Stimulated activated CD4-positive, alpha-beta T cell treated with anti-CD3 and anti-CD28 coated beads, Interleukin-1b, Interleukin-23, amount 100 ng/mL, for 1 hour (primary cell): ENCODE measurements at places on chromosomes 5 and 9.

DNA sequence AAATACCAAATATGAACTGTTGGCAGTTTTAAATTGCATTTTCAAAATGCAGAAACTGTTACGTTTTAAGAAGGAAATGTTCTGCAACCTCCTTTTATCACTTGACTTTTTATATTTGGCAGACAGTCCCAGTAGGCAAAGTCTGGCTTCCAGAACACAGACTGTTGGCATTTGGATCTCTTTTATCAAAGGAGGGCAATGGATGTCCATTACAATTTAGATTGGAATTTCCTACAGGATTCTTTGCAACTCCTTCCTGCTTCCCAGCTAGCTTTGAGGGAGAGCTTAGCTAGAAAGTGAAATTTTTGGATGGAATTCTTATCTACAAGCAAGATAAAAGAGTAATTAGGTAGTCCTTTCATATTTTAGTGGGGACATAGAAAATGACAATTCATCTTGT lies 142.6 kb downstream of the SLF1 start:
- DNase-seq = no peak

GRCh38 chr9:109579191-109579948 lies 81.3 kb upstream of the PTPN3 start:
- no peak for DNase-seq

DNA sequence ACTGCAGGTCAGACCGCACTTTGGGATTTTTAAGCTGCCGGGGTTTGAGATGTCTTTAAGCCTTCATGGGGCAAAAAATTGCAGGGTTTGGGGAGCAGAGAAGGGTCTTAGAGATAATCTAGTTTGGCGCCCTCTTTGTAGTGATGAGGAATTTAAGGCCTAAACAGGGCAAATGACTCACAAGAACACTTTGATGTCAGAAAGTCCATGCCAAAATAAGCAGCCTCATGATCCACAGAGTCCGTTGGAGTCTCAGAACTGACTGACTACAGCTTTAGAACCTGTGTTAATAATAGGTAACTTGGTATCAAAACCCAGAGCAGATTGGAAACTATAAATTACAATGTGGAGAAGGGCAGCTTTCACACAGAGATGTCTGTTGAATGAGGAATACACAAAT lies 35.9 kb upstream of the PTGS1 start:
- DNase-seq = no peak

GRCh38 chr9:131736431-131736830 lies 3.4 kb downstream of the RAPGEF1 start:
- DNase-seq = no peak

DNA sequence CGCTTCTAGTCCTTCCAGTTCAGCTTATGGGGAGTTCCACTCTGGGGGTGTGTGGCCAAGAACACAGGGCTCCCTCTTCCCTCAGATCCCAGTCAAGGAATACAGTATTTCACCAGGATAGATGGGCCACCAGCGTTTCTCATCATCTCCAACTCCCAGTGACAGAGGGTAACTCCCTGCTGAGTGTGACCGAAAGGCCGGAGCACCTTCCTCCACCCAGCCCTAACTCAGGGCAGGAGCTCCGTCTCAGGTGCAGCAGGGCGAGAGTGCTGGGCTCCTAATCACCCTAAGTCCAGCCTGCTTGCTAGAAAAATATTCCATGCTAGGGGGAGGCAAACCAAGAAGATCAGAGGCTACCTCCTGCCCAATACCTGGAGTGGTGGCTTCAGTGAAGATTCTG lies 102.6 kb downstream of the ADAMTS2 start:
- DNase-seq = no peak
